Suppressor macrophage treated with lipopolysaccharide for 4 hours (primary cell): ENCODE measurements at places on chromosomes 1 and 21.

- DNase-seq, result no peak
Measured at GRCh38 chr1:67367370-67368045, 59.8 kb downstream of the IL12RB2 start.

DNA sequence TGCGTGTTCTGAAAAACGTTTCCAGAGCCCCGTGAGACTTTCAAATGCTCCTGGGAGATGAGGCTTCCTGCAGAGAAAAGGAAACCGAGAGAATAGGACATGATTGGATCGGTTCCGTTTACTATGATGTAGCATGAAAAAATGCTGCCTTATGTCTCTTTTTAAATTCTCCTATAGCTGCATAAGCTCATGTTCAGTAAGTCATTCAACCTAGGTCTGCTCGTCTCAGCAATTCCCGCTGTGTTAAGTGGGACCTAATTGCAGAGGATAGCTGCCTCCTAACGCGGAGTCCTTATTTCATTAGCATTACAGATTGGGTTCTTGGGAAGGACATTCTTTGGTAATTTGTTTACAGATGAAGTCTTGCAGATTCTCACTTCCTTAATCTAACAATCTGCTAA lies 165.3 kb downstream of the GALNT2 start:
- peak; percentile 10 for DNase-seq

DNA sequence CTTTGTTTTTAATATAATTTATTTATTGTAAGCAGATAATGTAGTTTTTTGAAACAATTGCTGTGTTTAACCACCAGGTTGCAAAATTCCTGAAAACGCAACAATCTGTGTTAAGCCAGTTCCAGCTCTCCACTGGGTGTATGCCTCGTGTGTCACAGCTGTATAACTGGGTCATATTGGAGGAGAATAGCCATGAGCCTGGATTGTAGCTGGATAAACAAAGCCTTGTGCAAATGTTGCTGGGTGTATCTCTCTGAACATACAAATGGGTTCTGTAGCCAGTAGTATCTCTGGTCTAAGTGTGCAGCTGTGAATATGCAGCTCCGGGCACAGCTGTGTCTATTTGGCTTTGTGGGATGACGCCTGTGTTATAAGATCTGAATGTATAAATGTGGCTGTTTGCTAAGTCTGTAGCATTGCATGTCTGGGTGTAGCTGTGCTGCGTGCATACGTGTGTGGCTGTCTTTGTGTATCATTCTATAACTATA lies 2.8 kb downstream of the TCEA3 start:
- DNase-seq, result no peak

- DNase-seq, result no peak
Measured at GRCh38 chr21:46594276-46594675, 10.6 kb downstream of the S100B start.

DNA sequence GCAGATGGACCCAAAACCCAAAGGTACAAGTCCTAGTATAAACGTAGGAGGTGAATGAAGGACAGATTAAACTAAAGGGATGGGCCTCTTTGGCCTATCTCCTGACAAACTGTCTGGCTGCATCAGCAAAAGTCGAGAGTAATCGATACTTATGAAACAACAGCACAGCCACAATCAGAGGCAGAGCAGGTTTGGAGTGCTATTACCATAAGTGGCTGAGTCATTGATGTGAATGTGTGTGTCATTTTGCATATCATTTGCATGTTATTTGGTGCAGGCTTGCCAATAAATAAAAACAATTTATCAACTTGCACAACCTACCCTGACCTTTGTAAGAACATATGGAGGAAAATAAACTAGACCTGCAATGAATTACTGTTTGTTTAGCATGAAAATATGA lies 283.1 kb downstream of the NUF2 start:
- DNase-seq, result no peak

DNA sequence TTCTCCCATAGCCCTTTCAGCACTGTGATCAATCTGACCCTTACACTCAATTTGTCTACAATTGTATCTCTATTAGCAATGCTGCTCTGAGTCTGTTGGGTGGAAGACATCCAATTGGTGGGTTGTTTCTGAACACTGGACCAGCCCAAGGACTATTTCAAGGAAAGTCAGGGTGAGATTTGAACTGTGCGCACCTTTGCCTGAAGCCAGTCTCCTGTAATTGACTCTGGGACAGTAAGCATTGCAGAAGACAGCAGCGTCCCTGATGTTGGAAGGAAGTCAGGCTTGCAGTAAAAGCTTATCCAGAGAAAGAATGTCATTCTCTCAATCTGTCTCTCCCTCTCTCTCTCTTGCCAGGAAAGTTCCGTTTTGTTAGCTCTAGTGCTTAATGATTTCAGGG lies 233.9 kb downstream of the KIF26B start:
- no peak for DNase-seq

DNA sequence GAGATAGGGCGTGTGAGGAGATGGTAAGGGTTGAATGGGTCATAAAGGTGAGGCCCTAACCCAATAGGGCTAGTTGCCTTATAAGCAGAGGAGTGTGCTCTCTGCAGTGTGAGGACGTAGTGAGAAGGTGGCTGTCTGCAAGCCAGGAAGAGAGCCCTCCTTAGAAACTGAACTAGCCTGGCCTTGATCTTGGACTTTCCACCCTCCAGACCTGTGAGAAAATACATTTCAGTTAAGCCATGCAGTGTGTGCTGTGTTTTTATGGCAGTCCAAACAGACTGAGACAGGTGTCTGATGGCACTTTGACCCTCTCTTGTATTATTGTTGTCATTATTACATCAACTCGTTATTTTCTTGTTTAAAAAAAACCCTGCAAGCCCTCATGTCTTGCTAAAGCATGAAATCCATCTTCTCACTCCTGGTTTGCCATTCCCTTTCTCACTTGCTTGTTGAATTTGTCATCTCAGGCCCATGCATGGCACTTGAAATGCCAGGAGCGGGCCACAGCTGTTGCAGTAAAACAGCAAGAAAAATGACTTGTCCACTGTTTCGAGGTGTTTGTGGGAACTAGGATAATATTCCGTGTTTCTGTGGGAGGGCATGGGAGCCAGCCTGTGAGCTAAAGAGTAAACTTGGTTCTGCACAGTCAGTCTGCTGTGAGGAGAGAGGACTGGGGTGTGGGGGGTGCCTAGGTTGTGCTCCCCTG lies 78.6 kb downstream of the STUM start:
- DNase-seq, result no peak

- peak; percentile 23 for DNase-seq
Measured at GRCh38 chr1:97797403-97798183, 123.2 kb downstream of the DPYD start.

DNA sequence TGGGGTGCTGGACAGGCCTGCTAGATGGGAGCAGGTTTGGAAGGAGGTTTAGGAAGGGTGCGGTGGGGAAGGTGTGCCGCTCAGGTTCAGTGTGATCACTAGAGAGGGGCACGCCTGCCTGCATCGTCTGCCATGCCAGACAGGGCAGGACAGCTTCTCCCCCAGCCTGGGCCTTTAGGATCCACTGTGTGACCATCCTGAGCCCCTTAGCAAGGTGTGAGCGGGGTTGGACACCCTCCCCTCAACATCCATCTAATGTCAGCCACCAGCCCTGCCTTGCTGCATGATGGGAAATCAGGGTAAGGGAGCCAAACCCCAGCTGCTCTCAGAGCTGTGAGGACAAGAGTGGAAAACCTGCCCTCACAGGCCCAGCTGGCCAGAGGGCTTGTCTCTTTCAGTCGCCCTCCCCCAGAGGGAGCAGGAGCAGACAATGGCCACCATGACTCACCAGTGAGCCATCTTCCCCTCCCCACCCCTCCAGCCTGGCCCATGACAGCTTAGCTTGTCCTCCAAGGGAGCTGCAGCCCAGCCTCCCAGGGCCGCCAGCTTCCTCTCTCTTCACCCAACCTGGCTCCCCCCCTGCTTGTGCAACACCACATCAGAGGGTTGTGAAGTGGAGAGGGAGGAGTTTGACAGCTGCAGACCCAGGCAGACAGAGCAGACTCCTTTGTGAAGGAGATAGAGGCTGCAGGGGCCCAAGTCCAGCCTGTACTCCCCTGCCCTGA lies 37.0 kb downstream of the NUAK2 start:
- DNase-seq, result peak; percentile 98

DNA sequence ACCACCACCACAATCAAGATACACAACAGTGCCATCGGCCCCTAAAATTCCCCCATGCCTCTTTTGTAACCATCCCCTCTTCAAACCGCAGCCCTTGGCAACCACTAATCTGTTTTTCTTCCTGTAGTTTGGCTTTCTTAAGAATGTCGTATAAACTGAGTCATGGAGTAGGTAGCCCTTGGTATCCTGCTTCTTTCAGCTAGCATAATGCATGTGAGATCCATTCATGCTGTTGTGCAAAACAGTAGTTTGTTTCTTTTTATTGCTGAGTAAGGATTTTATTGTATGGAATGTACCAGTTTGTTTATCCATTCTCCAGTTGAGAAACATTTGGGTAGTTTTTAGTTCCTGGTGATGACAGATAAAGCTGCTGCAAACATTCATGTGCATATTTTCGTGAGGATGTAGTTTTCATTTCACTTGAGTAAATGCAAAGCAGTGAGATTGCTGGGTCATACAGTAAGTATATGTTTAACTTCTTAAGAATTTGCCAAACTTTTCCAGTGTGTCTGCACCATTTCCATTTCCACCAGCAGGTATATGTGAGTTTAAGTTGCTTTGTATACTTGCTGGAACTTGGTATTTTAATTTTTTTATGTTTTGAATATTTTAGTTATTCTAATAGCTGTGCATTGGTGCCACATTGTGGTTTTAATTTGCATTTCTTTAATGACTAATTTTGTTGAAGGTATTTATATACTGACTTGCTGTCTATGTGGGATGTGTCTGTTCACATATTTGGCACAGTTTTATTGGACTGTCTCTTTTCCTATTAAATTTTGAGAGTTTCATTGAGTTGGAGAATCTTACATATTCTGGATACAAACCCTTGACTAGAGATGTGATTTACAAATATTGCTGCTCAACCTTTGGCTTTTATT lies 148.4 kb upstream of the MAP1LC3C start:
- DNase-seq, result peak; percentile 39

- no peak for DNase-seq
Measured at GRCh38 chr1:83909687-83910086, 89.2 kb downstream of the TTLL7 start.

- DNase-seq, result no peak
Measured at GRCh38 chr1:31767225-31767624, 3.1 kb upstream of the ADGRB2 start.

GRCh38 chr1:169106921-169107602 lies 572 bp downstream of the ATP1B1 start:
- DNase-seq, result peak; percentile 41

- no peak for DNase-seq
Measured at GRCh38 chr1:224499204-224499603, 64.6 kb upstream of the WDR26 start.

- no peak for DNase-seq
Measured at GRCh38 chr21:21345296-21345695, 347.1 kb downstream of the NCAM2 start.

DNA sequence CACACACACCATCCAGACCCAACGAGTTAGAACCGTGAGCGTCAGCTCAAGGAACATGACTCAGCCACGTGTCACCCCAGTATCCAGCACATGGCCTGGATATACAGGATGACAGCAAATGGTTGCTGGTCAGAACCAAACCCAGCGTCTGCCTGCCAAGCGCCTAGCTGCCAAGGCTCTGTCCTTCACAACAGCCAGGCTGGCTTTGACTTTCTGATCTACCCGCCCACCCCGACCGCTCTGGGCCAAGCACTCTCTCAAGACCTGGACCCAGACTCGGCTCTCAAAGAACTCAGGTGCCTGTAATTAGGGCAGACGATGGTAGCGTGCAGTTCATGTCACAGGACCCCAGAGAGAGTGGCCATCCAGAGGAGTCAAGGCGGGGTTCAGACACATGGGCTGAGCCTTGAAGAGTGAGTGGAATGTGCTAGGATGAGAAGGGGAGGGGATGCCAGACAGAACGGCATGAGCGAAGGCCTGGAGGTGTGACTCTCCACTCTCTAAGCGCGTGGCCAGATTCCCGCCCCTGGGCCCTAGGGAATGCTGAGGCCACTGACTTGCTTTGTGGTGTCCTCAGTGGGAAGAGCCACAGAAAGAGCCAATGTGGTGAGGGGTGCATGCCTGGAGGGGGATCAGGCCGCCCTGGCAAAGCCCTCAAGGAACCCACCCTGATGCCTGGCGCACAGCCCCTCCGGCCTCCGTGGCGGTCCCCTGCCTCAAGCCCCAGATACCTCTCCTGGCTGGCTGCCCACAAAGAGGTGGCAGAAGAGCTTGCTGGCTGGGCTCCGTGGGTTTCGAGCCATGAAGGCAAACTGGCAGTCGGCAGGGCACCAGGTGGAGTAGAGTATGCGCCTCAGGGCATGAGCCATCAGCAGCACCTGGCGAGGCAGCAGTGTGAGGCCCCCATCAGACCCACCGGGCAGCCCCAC lies 7.0 kb downstream of the SH2D5 start:
- no peak for DNase-seq

DNA sequence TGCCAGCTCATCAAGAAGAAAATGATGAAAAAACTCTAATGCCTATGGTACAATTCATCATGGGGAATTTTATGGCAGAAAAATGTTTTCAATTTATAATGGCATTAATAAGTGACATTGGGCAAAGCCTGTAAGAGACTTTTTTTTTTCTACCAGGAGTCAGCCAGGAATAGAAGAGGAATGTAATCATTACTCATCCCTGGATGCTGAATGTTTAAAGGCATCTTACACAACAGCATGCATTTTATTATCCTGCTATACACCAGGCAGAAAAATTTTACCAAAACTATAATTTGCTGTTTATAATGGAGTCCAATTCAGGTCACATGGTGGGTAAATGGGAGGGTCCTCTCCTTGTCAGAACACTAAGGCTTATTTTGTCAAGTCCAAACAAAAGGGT lies 189.9 kb upstream of the BEND5 start:
- no peak for DNase-seq

GRCh38 chr1:238648296-238648695 lies 738.1 kb upstream of the CHRM3 start:
- no peak for DNase-seq

DNA sequence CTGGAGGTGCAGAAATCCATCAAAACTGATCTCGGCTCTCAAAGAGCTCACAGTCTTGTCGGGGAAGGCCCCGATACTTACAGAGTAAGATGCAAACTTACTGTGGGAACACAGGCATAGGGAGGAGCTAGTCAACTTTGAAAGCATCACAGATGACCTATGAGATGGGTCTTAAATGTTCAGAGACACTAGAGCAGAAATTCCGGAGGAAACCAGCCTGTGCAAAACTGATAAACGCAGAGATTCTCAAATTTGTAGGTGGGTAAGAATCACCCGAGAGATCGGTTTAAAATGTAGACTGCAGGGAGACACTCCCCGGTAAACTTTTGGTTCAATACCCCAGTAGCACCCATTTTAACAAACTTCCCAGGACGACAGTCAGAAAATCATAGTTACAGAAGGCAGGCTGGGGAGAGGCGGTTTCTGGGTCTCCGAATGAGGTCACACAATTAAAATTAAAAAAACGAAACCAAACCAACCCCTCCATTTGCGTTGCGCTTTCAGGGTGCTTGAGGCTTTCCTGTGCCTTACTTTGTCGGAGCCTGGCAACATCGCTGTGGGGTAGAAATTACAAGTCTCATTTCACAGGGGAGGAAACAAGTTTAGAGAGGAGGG lies 755 bp upstream of the THRAP3 start:
- DNase-seq, result peak; percentile 62

GRCh38 chr1:111251570-111251969 lies 24.1 kb downstream of the CHI3L2 start:
- DNase-seq, result no peak

- DNase-seq, result no peak
Measured at GRCh38 chr1:218501161-218501560, 156.0 kb downstream of the TGFB2 start.

GRCh38 chr1:228271701-228272251 lies 63.9 kb downstream of the OBSCN start:
- no peak for DNase-seq

- DNase-seq, result no peak
Measured at GRCh38 chr1:166350490-166350889, 183.7 kb upstream of the FAM78B start.

- peak; percentile 64 for DNase-seq
Measured at GRCh38 chr1:121408354-121408753, 223.6 kb downstream of the SRGAP2C start.
